Gastroesophageal sphincter (tissue), 4 donors: ENCODE measurements at places on chromosomes 6 and 20. TPM values are rescaled to one million over a fixed set of nuclear protein-coding genes. Genes with fewer than 3 reads are reported as not detected.

Gene ITCH
- 59.5 TPM for total RNA-seq

Gene GDAP1L1
- total RNA-seq, result not detected

Gene FAM83B
- total RNA-seq, result not detected

Gene TMEM14C
- total RNA-seq, result 143 TPM

Gene GMPR
- 24.6 TPM for total RNA-seq

Gene CSTF1
- total RNA-seq, result 33.1 TPM

- no peak for ATAC-seq
Measured at GRCh38 chr20:4787820-4788219, 66.1 kb downstream of the PRND start.

GRCh38 chr6:113011389-113011788, 664.3 kb downstream of the RFPL4B start:
- peak; percentile 70 for ATAC-seq

DNA sequence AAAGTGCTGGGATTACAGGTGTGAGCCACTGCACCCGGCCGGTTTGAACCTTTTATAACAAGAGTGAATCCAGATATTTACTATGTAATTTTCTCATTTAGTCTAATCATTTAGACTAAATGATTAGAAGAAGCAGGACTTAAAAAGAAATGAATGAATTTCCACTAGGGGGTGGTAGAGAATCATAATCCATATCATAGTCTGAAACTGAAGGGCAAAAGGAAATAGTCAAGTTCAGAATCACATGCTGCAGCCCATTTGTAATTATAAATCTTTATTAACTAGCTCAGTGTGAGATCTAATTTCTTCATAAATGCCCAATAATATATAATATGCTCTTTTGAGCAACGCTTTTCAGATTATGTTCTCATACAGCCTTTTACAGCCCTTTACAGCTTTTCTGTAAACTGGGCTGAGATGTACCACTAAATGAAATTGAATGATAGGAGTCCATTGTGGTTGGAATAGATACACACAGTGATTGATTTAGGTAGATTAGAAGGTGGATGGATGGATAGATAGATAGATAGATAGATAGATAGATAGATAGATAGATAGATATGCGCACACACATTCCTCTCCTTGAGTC, 31.8 kb downstream of the PSMB9 start:
- peak; percentile 48 for ATAC-seq

DNA sequence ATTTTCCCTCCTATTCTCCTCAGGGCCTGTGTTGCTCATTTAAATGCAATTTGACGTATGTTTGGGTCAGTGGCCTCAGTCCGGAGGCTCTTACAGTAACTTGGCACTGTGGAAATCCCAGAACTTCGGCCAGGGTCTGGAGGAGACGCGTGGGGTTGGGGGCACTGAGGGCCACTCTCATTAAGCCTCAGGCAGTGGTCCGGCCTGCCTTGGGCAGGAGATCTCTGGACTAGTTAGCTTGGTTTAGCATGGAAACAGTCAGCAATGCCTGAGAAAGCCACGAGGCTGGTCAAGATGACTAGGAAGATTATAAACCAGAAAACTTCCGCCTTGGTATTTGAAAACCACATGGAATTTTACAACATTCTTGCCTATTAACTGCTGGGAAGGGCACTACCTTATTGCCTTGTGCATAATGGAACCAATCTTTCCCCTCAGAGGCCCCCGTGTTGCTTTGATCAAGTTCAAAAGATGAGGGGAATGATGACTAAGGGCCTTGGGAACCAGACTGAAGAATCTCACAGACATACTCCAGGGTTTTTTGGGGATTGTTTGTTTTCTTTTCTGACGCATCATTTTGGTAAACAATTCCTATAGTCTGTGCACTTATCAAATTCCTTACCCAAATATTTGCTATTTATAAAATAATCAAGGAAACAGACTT, 206.0 kb upstream of the PREP start:
- ATAC-seq, result no peak
